ENCODE measurements at places on chromosomes 16 and 17.
A peak's percentile ranks its signal among the peaks of the same experiment; 100 is the strongest.

GRCh38 chr17:78905541-78905940, 2.5 kb upstream of the CEP295NL start:
- DNase-seq = no peak

DNA sequence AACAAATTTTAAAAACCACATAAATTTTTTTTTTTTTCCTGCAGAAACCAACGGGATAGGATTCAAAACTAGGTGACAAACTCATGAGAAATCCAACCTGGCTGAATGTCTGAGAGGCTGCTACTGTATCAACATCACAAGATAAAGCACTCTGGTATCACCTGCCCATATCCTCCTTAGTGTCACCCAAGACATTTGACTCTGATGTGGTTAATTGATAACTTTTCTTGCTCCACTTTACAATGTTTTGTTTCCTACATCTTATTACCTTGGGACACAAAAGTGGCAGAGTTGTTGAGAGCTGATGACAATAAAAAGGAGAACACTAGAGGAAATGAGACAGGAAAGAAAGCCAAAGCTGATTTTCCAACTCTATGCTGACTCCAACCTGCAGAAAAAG, 4.0 kb upstream of the FBXL20 start:
- DNase-seq = no peak

GRCh38 chr17:67993153-67993997, 2.9 kb downstream of the C17orf58 start:
- peak; percentile 73 for DNase-seq

- no peak for DNase-seq
Measured at GRCh38 chr17:31415640-31416502, 24.4 kb downstream of the RAB11FIP4 start.

- no peak for DNase-seq
Measured at GRCh38 chr17:59832883-59833379, 59.8 kb downstream of the TUBD1 start.

DNA sequence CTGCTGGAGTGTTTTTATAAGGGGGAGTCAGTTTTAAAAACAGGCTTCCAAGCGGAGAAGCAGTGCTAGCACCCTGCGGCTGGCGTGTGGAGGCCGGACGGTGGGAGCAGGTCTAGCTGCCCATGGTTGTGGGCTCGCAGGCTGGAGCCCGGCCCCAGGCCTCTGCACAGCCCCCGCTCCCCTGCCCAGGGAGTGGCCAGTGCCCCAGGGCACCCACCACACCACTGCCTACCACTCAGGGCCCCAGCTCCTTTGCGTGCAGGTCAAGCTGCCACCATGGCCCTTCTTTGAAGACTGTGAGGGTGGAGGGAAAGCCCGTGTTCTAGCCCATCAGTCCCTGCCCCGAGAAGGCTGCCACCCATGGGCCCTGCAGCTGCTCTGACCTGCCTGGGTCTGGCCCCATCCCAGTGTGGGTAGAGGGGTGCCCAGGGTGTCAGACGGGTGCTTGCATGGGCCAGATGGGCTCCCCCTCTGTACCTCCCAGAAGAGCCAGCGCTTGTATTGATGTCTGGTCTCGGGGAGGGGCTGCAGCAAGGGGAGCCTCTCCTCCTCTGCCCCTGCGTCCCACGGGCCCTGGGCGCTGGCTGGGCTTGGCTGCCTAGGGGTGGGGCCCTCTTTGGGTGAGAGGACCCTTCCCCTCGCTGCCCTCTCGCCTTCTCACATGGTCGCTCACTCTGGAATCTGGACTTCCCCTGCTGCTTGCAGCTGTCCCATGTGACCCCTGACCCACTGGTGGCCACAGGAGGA, 1.5 kb upstream of the NUDT16L1 start:
- DNase-seq = no peak

DNA sequence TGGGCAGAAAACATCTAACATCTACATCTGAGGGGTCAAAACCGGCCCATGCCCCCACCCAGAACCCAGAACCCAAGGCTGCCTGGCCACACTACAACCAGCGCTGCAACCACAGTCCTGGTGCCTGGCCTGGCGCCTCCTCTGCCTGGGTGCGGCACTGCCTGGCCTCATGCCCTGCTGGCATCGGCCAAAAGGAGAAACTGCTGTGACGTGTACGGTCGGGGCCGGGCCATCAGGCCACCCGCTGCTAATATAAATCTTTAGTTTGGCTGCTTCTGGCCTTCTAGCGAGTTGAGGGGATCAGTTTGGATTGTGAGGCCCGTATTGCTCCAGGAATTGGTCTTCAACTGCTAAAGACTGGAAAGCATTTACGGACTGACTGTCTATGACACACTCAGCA, 22.8 kb downstream of the TMEM204 start:
- DNase-seq = no peak

DNA sequence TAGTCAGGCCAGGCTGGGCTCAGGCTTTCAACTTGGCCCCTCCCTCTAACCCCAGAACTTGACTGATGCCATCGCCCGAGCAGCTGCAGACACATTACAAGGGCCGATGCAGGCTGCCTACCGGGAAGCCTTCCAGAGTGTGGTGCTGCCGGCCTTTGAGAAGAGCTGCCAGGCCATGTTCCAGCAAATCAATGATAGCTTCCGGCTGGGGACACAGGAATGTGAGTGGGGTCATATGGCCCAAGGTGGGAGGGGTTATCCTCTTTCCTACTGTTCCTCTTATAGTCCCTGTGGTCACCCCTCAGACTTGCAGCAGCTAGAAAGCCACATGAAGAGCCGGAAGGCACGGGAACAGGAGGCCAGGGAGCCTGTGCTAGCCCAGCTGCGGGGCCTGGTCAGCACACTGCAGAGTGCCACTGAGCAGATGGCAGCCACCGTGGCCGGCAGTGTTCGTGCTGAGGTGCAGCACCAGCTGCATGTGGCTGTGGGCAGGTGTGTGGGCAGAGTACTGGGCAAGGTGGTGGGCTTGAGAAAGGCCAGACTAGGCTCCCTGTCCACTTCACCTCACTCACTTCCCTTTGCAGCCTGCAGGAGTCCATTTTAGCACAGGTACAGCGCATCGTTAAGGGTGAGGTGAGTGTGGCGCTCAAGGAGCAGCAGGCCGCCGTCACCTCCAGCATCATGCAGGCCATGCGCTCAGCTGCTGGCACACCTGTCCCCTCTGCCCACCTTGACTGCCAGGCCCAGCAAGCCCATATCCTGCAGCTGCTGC, 2.1 kb upstream of the NRN1L start:
- peak; percentile 86 for DNase-seq

DNA sequence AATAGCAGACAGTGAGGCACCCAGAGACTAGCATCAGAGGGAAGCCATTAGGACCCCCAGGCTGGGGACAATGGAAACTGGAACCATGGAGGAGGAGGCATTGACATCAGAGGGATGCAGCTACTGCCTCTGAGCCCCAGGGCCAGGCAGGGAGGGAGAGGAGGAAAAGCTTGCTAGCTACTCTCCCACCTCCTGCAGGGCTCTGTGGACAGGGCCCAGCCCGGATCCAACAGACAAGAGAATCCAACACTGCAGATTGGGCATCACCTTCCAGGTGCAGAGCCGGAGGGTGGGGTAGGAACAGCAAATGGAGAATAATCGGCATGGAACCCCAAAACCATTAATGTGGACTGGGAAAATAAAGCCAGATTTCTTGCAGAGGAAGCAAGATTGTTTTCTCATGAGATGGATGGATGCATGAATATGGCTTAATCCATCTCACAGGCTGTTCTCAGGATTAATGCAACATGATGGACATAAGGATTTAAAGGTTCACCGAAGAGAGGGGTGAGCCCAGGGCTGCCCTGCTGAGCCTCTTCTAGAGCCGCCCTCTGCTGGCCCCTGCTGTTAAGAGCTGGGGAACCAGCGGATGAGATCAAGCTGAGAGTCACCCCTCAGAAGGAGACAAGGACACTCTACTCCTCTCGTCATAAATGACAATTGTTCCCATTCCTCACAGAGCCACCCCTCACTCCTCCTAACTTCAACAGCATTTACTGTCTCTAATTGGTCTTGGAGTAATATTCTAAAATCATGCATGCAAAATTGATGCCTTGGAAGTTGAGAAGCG, 48.8 kb downstream of the DNAH3 start:
- DNase-seq = no peak

- no peak for DNase-seq
Measured at GRCh38 chr16:86064431-86065250, 165.7 kb downstream of the IRF8 start.

GRCh38 chr17:65495122-65496055, 66.1 kb downstream of the AXIN2 start:
- DNase-seq = peak; percentile 1

DNA sequence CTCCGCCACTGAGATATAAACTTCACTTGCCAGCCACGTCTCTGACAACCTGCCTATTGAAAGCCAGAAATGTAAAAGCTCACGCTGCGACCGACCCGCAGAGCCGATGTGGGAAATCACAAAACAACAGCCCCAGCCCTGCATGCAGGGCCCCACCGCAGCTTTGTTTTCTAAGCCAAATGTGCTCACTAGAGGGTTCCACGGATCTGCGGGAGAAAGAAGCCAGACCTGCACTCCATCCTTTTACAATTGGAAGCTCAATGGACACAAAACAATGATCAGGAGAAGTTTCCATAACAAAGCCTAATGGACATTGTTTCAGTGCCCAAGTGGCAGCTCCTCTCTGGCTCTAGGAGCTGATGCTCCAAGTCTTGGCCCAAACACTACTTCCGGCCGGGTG, 33.1 kb downstream of the WIPI1 start:
- no peak for DNase-seq

GRCh38 chr17:62388856-62389255, 8.5 kb downstream of the EFCAB3 start:
- no peak for DNase-seq

GRCh38 chr16:12985516-12985915, 84.1 kb downstream of the SHISA9 start:
- DNase-seq = no peak

GRCh38 chr16:8712589-8713361, 38.4 kb downstream of the ABAT start:
- no peak for DNase-seq

GRCh38 chr16:77888871-77889270, 100.5 kb downstream of the VAT1L start:
- no peak for DNase-seq

DNA sequence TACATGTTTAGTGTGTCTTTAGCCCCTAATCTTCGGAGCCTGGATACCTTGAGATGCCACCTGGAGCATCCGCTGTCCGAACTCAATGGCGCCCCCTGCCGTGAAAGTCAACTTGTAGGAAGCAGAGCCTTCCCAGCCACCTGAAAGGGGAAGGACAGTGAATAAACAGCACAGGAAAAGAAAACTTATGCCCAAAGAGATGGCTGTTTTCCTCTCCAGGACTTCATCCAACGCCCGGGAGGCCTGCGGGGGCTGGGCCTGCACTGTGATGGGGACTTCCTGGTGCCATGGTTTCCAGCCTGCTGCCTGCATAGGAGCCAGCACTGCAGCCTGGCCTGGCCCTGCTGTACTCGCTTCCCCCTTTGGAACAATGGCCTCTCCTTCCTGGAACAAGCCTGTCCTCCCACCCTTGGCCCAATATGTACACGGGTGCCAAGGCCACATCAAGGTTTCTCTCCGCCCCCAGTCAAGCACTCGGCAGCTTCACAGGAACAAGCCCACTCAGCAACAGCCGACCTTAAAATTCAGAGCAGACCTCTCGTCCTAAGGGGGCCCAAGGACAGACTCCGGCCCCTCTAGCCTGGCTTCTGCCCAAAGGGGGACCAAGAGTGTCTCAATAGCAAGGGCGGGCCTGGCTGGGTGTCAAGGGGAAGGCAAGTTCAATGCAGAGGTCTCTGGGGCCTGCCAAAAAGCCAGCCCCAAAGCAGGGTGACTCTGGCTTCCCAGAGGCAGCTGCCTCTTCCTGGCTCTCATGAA, 4.5 kb upstream of the UNC13D start:
- DNase-seq = peak; percentile 78

- DNase-seq = no peak
Measured at GRCh38 chr17:77120868-77121267, 19.9 kb upstream of the SEC14L1 start.

DNA sequence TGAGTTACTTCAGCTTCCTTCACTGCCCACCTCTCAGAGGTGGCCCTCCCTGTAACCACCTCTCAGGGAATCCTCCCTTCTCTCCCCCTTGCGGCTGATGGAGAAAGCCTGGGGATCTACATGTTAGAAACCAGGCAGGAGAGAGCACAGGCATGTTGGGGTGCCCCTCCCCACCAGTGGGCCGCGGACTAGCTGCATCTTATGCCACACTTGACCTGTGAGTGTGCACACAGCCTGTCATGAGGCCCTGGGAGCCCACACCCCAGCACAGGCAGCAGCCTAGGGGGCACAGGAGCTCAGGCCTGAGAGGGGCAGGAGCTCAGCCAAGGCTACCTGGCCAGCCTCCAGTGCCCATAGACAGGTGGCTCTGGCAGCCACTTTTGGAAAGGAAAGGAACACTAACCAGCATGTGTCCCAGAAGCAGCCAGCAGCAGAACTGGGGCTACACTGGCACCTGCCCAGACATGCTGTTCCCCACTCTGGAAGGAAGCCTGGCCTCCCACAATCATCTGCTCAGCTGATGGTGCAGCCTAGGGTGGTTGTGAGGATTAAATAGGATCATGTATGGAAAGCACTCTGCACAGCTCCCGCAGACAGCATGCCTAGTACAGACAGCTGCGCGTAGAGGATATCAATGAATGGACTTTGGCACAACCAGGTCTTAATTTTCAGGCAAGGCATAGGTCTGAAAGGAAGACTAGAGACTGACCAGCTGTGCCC, 60.5 kb downstream of the TMEM132E start:
- DNase-seq = no peak

DNA sequence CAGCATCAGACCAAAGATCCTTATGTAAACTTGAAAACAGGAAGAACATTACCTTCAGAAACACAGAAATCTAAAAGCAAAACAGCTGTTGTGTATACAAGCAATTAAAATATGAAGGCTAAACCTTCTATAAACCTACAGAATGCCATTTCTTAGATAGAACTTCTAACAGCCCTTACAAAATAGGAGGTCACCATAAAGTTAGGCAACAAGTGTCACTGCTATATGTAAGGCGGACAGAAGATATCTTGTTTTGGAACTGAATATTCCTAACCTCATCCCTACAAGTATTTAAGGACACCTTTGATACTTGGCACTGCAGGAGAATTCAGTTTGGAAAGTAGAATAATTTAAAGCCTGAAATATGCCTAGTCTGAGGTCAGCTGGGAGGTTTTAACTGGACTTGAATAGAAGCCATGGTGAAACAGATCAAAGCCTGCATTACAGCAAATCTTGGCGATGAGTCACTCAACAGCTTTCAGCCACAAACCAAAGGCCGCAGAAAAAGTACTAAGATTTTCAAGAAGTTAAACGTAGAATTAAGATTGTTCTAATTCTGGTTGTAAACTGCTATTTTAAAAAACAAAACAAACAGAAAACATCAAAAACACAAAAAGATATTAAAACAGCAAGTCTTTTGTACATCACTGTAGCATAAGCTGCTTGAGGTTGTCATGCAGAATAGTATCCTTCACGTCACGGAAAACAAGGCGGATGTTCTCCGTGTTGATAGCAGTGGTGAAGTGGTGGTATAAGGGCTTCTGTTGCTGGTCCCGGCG, 42.7 kb downstream of the GNA13 start:
- DNase-seq = no peak

DNA sequence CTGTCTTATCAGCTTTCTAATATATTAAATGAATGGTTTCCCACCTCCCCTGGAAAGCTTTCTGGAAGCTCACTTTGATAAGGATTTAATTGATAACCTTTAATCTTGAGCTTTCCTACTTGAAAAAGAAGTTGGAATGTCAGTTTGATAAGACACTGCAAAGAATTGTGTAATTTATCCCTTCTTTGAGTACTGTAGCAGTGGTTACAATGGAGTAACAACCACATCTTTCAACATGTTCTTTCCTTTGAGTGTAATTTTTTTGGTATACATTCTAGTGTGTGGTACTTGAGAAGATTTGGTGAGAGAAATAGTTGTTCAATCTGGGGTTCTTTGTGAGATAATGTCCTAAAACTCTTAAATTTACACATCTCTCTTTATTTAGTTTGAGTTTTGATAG, 43.4 kb downstream of the CPD start:
- DNase-seq = no peak
